ENCODE measurements at places on chromosomes 2 and 18.

- DNase-seq = no peak
These were observed 94.4 kb downstream of the STK39 start for GRCh38 chr2:168152902-168153530.

DNA sequence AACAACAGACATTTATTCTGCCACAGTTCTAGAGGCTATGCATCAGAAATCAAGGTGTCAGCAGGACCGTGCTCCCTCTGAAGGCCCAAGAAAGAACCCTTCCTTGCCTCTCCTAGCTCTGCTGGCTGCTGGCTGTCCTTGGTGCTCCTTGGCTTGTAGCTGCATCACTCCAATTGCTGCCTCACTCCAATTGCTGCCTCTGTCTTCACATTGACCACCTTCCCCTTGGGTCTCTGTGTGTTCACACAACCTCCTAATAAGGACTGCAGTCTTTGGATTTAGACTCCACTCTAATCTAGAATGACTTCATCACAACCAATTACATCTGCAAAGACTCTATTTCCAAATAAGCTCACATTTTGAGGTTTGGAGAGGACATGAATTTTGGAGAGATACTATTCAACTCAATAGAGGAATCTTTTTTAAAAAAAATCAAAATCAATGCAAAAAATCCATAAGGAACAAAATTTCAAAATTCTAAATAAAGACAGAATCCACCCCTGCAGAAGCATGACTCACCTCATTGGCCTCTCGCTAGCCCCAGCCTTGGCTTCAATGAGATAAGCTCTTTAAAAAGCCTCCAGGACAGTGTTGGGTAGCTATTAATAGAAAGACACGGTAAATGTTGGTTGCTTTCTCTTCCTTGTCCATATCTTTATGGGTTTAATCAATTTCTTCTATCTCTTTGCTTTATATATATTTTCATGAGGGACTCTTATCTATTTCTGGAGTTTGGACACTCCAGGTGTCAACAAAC lies 267.6 kb upstream of the MGAT5 start:
- DNase-seq = no peak

GRCh38 chr2:27647289-27647688 lies 16.1 kb downstream of the SUPT7L start:
- no peak for DNase-seq

DNA sequence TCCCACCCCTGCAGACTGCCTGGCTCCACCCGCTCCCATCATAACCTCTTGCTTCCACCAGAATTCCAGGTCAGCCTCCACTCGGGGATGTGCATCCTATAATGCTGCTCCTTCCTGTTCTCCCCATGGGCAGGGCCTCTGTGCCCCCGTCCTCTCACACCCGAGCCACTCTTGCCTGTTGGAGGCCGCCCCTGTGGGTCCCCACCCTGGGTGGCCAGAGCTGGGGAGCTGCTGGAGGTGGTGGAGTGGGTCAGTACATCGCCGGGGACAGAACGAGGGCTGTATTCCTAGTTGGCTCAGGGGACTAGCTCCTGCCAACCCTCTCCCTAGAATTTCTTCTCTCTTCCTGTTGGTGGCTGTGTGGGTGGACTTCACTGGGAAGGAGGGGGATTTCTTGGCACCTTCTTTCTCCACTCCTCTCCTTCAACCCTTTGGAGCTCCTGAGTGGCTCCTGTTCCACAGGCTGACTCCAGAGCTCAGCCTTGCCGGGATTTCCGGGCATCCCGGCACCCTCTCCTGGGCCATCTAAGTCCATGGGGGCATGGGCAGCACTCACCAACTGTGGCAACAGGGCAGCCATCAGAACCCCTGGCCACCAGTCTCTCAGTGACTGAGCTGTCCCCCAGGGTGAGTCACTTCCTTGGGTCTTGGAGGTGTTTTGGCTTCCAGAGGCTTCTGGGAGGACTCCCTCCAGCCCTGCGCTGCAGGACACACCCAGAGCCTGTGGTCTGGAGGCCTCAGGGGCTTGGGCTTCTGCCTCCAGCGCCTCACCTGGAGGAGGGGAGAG lies 88.2 kb upstream of the MCFD2 start:
- no peak for DNase-seq

GRCh38 chr2:170206246-170206645 lies 28.3 kb downstream of the MYO3B start:
- no peak for DNase-seq

GRCh38 chr2:145752091-145752806 lies 1232.3 kb upstream of the ZEB2 start:
- no peak for DNase-seq

DNA sequence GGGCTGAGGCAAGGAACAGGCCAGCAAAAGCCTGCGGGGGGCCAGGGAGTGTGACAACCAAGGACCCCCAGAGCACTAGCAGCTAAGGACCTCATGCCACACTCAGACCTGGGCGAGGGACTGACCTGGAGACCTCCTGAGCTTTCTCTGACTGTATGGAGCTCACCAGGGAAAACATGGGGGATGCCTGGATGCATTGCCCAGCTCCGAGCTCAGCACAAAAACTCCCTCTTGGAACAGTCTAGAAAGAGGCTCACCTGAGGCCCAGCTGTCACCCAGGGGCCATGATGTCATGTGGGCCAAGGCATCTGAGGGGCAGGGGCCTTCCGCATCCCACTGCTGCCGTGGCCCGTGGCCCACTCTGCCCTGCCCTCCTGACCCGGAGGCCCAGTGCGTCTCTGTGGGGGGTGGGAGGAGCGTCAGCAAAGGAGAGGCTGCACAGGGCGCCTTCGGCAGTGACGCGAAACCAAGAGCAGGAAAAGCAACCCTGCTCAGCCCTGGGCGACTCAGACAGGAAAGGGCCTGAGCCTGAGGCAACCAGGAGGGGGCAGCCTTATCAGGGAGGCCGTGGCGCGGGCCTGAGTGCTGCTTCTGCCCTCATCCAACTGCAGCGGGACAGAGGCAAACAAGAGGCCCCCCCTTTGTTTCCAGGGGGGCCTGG lies 57.3 kb upstream of the ALPP start:
- peak; percentile 18 for DNase-seq

DNA sequence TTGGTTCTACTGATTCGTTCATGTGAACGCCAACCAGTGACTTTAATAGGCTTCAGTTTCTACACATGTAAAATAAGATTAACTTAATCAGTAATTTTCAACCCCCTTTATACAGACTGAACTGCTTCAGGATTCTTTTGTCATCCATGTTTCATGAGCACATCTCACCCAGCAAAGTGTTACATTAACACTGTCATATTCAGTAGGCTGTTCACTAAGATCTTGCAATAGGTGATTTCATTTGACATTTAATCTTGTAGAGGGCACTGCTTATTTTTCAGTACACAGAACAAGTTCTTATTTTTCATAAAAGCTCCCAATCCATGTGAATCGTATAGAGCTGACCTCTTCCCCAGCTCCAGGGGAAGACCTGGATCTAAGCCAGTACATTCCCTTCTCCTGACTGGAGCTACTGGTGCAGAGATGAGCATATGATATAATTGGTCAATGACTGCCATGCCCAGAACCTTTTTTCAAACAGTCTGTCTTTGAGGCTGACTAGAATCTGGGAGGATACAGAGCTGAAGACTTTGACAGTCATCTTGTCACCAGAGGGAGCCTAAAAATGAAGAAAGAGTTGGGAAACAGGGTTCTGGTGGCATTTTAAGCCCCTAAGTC lies 72.2 kb upstream of the CHRNA1 start:
- DNase-seq = no peak

Data from stimulated activated CD4-positive, alpha-beta T cell treated with anti-CD3 and anti-CD28 coated beads, Interleukin-1b, Interleukin-23, amount 100 ng/mL, for 1 hour (primary cell).